Activated naive CD4-positive, alpha-beta T cell treated with anti-CD3 and anti-CD28 coated beads, Interleukin-2, amount 10 ng/mL, durations not matched to agents 7 days and 5 days (primary cell): ENCODE measurements at places on chromosomes 1 and 21.

GRCh38 chr1:4792565-4792964, 138.2 kb downstream of the AJAP1 start:
- DNase-seq, result no peak

DNA sequence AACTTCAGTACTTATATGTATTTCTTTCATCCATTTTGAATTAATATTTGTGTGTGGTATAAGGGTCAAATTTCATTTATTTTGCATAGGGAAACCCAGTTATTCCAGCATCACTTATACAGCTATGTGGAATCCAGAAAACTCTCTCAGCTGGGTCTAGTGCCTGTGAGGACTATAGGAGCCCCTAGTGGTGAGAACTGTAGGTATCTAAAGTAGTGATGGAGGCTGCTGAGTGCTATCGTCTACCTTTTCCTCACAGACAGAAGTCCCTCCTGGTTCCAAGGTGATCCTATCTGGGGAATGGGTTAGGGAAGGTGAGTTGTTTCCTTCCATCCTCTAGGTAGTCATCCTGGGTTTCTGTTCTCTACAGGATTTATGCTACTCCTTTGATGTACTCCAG, 352.0 kb upstream of the C1orf87 start:
- no peak for DNase-seq

DNA sequence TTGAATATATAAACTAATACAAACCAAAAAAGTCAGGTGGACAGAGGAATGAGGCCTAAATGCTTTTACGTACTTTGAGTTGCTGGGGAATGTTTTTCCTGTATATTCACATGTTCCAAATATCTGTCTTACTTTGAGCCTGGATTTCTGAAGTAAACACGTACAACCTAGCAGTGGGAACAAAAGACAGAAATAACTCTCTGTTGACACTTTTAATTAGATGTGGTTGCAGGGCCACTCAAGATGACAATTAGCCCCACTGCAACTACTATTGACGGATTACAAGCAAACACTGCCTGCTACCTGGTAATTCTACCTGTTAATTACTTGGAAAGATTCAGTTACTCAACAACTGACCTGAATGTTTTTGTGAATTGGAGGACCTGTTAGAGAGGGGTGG, 196.9 kb downstream of the TTLL7 start:
- no peak for DNase-seq

DNA sequence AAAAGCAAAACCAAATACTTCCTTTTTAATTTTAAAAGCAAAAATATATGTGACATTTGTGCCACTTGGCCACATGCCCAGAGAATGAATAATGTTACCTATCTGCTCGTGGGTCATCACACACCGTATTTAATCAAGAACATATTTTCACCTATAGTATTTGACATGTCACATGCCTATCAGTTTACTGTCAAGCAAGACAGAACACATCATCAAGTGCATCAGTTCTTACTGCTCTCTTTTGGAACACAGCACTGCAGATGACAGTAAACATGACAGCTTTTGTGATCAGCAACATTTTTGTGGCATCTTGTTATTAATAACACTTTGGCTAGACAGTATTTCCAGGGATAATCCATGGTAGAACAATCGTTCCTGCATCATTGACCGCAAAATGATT, 134.4 kb downstream of the LRRC7 start:
- no peak for DNase-seq

DNA sequence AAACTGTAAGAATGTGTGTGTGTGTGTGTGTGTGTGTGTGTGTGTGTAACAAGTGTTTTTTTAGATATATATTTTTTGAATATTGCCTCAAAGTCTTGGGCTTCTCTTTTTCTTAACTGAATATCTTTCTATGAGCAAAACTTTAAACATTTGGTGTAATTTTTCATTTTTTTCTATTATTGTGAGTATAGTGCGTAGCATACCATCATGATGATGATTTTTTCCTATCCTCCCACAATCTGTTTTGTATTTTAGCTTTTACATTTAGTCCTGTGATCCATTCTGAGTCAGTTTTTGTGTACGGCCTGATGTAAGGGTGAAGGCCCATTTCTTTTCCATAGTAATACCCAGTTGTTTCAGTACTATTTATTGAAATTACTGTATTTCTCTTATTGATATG, 680.6 kb downstream of the TTLL7 start:
- DNase-seq, result no peak

DNA sequence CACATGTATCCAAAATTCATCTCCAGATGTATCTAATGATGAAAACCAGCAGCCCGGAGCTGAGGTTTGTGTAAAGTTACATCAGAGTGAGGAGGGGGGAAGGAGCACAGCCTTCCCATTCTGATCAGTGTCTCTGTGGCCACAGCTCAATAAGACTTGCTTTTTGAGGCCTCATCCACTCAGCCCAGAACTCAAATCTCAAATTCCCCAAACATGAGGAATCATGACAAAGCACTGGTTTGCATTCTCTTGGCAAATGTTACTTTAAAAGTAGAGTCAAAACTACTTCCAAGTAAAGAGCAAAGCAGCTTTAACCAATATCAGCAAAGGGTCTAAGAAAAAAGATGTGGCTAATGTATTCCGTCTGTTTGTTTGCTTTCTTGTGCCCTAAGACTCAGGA, 30.9 kb downstream of the CCN1 start:
- DNase-seq, result no peak

- DNase-seq, result no peak
Measured at GRCh38 chr1:28173980-28174297, 2.6 kb downstream of the PTAFR start.

GRCh38 chr1:222790115-222790514, 24.7 kb upstream of the DISP1 start:
- no peak for DNase-seq

GRCh38 chr1:17239420-17239819, 9.5 kb upstream of the PADI3 start:
- no peak for DNase-seq

GRCh38 chr1:3948344-3948743, 48.3 kb upstream of the C1orf174 start:
- DNase-seq, result no peak

DNA sequence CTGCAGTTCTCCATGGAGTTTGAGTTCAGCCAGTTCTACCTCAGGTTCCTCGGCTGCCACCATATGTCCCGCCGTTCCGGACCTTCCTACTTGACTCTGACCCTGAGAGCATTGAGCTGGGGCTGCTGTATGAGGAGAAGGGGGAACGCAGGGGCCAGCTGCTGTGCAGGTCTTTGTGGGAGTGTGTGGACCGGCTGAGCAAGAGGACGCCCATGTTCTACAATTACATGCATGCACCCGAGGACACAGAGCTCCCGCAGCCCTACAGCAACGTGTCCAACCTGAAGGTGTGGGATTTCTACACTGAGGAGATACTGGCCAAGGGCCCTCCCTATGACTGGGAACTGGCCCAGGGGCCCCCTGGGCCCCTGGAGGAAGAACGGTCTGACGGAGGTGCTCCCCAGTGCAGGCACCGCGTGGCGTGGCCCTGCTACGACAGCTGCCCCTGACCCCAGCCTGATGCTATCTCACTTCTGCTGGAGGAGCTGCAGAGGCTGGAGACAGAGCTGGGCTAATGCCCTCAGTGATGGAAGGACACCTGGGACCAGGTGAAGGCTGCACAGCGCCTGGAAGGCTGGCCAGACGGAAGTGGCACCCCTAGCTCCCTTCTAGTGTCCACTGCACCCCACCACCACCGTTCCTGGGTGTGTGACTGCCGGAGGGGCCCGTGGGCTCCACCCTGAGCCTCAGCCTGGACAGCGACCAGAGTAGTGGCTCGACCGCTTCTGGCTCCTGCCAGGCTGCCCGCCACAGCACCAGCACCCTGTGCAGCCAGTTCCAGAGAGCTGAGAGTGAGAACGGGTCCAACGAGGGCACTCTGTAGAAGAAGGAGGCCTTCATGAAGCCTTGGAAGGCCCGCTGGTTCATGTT, 20.8 kb upstream of the NPPB start:
- DNase-seq, result no peak

- no peak for DNase-seq
Measured at GRCh38 chr1:151995774-151996173, 2.1 kb upstream of the S100A10 start.

GRCh38 chr1:173258479-173259264, 51.5 kb upstream of the TNFSF4 start:
- DNase-seq, result no peak

GRCh38 chr1:221188458-221188857, 309.2 kb downstream of the HLX start:
- no peak for DNase-seq

- no peak for DNase-seq
Measured at GRCh38 chr1:177048314-177049069, 116.0 kb downstream of the ASTN1 start.

DNA sequence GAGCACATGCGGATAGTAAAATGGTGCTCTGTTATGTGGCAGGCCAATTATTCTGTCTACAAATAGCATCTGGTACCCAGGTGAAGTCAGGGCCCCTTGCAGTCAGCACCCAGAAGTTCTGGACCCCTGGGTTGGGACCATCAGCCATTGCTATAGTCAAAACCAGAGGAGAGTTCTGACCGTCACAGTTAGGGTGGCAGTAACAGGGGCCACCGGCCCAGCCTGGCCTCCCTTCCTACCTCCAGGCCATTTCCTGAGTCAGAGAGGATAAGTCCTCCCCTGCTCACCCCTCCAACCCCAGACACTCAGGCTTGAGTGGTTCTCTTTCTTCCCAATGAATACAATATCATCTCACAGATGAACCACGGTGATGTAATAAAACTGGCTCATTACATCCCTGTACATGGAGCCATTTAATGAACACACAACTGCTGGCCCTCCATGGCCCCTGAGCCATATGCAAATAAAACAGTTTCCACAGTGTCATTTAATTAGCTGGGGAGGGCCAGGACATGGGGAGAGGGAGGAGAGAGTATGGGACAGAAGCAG, 673.6 kb downstream of the MATN1 start:
- DNase-seq, result no peak

GRCh38 chr1:20302108-20302471, 11.4 kb downstream of the VWA5B1 start:
- DNase-seq, result no peak

DNA sequence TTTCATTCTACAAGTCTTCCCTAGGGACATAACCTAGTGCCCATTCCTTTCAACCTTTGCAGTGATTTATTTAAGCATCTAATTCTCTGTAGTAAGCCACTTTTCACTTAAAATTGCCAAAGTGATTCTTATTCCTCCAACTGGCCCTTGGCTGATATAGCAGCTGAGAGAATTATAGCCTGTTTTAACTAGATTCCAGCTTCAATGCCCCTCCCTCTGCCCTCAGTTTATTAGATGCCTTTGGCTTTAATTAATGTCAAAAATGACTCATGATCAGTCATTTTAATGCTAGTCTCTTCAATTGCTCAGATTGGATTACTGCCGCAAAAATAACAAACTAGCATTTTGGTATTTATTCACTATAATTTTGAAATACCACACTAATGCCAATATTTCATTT, 145.4 kb upstream of the KCTD3 start:
- no peak for DNase-seq

GRCh38 chr1:63973005-63973419, 199.2 kb downstream of the ROR1 start:
- DNase-seq, result no peak

DNA sequence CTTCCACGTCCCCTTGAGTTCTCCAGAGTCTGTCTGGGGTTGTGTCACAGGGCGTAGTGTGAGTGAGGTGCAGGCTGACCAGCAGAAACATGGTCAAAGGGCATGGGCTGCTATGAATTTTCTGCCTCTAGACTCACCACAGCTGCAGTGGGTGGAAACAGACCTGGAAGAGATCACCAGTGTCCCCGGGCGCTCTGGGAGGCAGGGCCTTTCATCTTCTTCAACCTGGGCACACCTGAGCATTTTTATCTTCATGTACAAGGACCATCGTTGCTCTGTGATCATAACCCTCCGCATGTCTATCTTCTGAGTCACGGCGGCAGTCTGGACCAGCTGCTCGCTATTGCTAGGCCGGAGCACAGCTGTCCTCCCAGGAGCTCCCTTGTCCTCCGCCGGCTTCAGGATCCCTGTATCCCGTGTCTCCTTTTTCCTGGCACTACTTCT, 29.6 kb downstream of the DEGS1 start:
- DNase-seq, result no peak

DNA sequence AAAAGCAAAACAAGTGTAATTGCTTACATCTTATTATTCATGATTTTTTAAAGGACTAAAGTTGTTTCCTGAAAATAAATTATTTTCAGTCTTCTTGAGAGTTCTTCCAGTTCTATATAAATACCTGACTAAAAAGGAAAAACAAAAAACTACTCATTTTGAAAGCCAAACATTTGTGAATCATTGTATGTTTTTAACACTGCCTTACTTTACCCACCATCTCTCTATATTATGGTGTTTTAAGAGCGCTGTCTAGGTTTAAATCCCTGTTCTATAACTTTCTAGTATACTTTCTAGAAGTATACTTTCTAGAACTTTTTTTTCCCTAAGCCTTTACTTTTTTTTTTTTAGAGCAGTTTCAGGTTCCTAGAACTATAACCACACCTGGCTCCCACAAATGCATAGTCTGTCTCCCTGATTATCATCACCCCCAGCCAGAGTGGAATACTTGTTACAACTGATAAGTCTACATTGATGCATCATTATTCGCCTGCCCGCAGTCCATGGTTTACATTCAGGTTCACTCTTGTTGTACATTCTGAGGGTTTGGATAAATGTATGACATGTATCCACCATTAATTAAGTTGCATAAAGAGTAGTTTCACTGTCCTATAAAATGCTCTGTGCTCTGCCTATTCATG, 9.8 kb downstream of the RSBN1 start:
- no peak for DNase-seq

DNA sequence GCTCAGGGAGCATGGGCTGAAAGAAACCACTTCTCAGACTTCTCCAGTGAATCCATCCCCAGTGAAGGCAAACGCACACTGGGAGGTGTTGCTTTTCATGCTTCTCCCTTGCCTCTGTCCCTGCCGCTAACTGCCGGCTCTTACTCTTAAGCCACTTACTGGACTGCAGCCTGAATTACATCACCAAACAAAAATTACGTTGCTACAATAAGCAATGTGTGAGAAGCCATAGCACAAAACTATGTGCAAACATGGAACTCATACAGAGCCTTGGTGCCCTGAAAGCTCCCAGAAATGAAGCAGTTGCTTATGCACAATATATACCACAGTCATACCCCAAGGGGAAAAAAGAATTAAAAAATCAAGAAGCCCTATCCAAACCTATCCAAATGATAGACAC, 375.2 kb downstream of the KCNH1 start:
- no peak for DNase-seq

GRCh38 chr1:5748286-5749225, 243.7 kb downstream of the NPHP4 start:
- DNase-seq, result no peak

DNA sequence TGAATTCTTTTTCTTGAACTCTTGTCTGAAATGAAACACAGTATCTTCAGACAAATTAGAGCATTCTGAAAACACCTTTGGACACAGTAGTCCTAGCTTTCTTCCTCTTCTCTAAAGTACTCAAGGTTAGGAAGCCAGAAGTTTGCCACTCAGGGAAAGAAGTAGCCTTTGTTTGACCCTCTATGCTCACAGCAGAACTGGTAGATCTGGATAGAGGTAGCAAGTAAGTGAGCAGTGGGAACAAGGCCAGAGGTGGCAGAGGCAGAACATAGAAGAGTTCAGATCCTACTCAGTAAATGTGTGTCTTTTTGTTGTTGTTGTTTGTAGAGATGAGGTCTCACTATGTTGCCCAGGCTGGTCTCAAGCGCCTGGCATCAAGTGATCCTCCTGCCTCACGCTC, 7.4 kb upstream of the PIGR start:
- no peak for DNase-seq
